ENCODE measurements at places on chromosomes 5 and 9.

GRCh38 chr9:35237311-35237710, 75.5 kb downstream of the UNC13B start:
- DNase-seq, result no peak

- no peak for DNase-seq
Observed at GRCh38 chr9:78562021-78562420, 265.1 kb downstream of the PSAT1 start.

DNA sequence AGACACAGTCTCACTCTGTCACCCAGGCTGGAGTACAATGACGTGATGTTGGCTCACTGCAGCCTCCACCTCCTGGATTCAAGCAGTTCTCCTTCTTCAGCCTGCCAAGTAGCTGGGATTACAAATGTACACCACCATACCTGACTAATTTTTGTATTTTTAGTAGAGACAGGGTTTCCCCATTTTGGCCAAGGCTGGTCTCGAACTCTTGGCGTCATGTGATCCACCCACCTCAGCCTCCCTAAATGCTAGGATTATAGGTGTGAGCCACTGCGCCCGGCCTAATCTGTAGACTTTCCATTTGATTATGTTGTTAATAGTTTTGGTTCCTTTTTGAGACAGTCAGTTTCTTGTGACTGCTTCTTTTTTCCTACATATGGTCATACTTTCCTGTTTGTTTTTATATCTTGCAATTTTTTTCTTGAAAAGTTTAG, 31.0 kb downstream of the MTREX start:
- no peak for DNase-seq

DNA sequence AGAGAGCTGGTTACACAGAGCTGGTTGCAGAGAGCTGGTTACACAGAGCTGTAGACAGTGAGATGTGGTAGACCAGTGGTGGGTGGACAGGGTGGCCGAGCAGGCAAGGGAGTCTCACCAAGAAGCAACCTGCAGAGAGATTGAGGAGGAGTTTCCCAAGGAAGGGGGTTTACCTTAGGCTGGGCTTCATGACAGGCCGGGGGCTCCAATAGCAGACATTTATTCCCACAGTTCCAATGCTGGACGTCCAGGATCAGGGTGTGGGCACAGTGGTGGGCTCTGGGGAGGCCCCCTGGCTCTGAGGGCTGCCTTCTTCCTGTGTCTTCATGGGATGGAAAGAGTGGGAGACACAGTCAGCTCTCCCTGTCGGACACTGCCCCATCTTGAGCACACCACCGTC, 386.9 kb upstream of the IRX4 start:
- no peak for DNase-seq

- DNase-seq, result no peak
Observed at GRCh38 chr5:180160215-180160614, 48.8 kb downstream of the RASGEF1C start.

- no peak for DNase-seq
Observed at GRCh38 chr9:92965061-92965758, 17.9 kb downstream of the FGD3 start.

DNA sequence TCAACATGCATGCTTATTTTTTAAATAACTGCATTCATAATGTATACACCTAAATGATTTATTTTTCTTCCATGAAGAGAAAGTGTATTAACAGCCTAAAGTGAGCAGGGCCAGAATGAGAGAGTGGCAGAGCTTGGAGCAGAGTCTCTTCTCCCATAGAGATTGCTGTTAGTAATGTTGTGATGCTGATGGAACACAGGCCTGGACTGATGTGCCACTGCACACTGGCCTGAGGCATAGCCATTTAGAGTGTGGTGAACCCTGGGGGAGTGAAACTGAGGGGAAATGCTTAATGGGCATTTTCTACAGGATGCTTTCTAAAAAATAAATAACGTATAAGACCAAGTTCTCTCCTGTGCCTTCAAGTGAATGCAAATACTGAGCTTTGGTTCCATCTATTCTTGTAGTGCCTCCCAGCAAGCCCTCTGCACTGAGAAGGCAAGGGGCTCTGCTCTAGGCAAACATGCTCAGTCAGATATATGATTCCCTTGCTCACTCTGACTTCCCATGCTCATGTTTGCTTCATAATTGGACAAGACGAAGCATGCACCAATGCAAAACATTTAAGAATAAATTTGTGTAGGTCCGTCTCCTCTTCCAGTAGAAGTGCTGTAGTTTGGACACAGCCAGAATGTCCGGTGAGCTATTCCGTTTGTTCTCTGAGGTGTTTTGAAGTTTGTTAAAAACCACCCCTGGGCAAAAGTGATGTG, 185.7 kb downstream of the PBX3 start:
- DNase-seq, result no peak

GRCh38 chr5:6483880-6484382, 35.3 kb downstream of the UBE2QL1 start:
- DNase-seq, result no peak

- no peak for DNase-seq
Observed at GRCh38 chr9:98504298-98505282, 204.1 kb downstream of the GABBR2 start.

Measured in iPS DF 6.9 (cell line).